Renal cortical epithelial cell (primary cell): ENCODE measurements at places on chromosomes 12 and 14.

GRCh38 chr14:25150401-25150800, 100.5 kb upstream of the STXBP6 start:
- DNase-seq: peak; percentile 41

GRCh38 chr12:115500872-115501271, 776.6 kb downstream of the MED13L start:
- no peak for DNase-seq

- DNase-seq: no peak
Measured at GRCh38 chr14:90294872-90295271, 36.9 kb downstream of the NRDE2 start.

DNA sequence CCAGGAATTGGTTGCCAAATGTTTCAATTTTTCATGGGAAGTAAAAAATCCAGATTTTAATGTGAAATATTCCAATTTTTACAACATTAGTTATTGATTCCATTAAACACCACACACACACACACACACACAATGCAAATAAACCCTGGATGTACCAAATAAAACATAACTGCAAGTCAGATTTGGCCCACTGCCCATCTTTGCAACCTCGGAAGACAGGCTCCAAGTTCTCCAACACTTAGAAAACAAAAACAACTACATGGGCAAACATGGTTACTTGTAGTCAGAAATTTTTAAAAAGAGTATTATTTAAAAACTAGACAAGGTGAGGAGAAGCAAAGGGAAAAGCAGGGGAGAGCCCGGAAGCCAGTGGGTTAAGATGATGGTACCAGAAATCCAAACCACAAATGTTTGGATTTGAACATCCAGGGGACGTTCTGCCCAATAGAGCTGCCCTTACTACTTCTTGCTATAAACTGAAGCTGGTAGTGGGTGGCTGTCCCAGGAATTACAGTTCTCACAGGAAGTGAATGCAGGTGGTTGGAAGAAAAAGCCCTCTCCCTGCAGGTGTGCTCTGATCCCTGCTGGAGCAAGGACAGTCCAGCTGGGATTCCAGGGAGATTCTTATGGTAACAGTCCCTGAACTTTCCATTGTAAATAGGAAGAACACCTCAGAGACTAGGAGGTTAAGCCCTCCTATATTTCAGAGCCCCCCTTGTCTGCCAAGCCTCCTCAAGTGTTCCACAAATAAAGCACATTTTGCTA, 111.7 kb downstream of the SLC25A21 start:
- DNase-seq: no peak

- DNase-seq: no peak
Measured at GRCh38 chr12:104733717-104734175, 224.3 kb downstream of the SLC41A2 start.

DNA sequence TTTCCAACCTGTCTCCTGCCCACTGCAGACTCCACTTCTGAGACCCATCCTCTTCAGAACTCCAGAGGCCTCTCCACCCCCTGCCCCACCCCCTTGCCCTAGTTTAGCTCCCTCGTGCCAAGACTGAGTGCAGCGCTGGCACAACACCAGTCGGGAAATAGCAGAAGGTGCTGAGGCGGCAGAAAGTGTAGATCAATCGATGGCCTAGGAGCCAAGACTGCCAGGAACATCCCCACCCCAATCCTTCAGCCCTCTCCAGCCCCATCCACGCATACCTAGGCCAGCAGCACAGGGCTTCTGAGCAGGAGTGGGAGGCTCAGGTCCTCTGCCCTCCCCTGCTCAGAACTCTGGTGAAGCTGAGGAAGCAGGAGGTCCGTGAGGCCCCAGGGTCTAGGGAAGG, 1.1 kb downstream of the CPNE6 start:
- no peak for DNase-seq

GRCh38 chr14:89646971-89647370, 229.9 kb upstream of the FOXN3 start:
- no peak for DNase-seq

DNA sequence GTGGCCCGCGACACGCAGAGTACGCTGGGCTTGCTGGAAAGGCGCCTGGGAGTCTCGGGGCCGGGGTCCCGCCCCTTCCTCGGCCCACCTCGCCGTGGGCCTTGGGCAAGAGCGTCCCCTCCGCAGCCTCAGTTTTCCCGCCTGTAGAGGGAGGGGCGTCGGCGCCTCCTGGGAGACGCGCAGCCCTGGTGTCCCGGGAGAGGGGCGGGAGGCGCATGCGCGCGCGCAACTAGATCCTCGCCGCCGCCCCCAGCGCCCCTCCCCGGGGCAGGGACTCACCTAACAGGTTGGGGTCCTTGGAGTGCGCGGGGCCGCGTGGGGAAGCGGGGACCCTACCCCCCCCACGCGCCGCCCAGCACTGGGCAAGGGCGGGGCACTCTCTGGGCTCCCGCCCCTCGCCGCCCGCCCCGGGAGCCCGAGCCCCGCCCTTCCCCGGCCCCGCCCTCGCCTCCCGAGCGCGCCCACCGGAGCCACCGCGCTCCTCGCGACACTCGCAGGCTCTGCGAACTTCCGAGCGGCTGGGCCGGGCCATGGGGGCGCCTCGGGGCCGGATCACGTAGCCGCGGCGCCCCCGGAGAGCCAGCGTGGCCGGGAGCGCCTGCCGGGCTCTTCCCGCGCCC, at the start of gene KIF26A:
KIF26A (plus strand) TSS at position 490 of the 620 bp plus-strand sequence. CDS start 136 bp downstream, outside the sequence.
- no peak for DNase-seq

DNA sequence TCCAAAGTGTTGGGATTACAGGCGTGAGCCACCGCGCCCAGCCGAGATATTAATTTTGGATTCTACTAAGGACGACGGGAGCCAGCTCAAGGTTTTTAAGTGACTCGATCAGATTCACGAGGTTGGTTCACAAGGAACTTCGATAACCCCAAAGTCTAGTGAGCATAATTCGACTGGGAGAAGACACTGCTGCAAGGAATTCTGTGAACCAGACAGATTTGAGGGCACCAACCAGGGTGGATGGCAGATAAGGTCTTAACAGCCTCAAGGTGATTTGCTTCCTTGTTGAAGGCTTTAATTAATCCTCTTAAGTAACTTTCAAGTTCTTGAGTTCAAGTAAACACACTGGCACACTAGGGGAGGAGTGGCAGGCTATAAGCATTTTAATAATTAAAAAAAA, 1.1 kb upstream of the KLHDC2 start:
- no peak for DNase-seq

DNA sequence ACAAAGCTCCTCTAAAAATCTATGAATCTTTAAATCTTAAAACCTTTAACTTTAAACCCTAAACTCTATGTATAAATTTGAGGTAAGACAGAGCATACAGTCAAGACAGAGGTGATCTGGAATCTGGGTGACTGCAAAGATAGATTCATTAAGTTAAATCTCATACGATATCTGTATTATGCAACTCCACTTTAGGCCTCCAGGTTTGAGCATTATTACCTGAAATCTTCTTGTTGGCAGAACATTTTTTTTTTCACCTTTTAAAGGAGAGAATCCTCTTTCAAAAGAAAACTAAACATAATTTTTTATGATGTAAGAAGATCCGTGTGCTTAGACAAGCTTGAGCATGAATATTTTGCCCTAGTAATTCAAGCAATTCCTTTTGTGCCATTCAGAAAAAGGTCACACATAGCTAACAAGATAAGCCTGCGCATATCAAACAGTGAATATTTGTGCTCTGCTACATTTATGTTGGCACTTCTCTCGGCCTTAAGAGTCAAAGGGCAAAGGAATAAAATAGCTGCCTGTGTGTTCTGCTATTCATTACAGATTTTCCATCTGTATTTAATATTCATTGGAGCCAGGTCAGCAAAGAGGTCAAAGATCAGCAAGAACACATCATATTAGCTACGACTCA, 163.3 kb downstream of the TMTC3 start:
- DNase-seq: no peak

- DNase-seq: no peak
Measured at GRCh38 chr14:67276131-67276530, 34.9 kb downstream of the PALS1 start.

DNA sequence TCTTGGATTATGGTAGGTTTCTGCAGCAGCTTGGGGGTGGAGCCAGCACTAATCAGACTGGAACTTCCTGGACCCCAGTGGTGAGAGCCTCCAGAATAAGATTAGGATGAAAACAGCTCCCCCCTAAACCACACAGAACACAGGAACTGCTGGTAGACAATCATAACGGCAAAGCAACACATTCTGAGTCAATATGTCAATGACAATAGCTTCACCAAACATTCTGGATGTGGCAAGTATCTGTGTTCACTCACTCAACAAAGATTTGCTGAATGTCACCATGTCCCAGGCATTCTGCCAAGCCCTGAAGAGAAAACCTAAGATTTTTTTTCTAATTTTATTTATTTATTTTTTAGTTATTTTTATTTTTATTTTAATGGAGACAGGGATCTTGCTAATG, 65.2 kb downstream of the LRRC74A start:
- no peak for DNase-seq

GRCh38 chr12:91746976-91747375, 398.7 kb downstream of the BTG1 start:
- DNase-seq: no peak

DNA sequence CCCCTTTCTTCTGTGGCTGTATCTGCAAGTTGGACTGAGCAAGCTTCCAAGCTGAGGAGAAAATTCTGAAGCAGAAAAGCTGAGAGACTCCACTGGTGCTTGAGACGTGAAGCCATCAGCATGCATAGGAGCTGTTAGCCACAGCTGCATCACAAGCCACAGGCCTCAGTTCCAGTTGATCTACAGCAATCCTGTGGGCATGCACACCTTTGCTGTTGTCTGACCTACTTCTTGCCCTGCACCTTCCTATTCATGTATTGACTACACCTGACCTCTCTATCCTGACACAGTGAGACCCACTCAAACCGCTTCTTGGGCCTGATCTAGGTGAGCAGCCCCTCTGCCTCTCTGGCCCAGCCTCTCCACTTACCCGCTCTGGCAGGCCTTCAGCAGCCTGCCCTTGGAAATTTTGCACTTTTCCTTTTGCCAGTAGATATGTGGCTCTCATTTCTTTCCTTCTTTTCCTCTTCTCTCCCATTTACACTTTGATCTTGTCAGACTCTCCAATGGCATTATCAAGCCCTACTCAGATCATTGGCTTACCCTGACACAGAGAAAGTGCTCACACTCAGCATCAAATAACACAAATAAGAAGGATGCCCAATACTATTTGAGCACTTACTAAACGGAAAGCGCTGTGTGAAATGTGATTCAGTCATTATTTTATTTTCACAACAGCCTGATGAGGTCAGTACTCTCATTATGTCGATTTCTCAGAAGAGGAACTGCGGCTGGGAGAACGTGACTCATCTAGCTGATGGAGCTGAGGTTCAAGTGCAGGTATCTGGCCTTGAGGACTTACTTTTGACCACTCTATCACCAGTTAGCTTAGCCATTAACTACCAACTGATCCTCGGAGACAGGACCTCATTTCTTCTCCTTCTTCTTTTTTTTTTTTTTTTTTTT, 21.9 kb upstream of the PTGR2 start:
- DNase-seq: peak; percentile 100

GRCh38 chr12:30329281-30329680, 366.4 kb downstream of the IPO8 start:
- no peak for DNase-seq

GRCh38 chr12:52837413-52837741, 3.3 kb upstream of the KRT79 start:
- peak; percentile 67 for DNase-seq

- no peak for DNase-seq
Measured at GRCh38 chr12:77999074-77999715, 168.5 kb downstream of the NAV3 start.

DNA sequence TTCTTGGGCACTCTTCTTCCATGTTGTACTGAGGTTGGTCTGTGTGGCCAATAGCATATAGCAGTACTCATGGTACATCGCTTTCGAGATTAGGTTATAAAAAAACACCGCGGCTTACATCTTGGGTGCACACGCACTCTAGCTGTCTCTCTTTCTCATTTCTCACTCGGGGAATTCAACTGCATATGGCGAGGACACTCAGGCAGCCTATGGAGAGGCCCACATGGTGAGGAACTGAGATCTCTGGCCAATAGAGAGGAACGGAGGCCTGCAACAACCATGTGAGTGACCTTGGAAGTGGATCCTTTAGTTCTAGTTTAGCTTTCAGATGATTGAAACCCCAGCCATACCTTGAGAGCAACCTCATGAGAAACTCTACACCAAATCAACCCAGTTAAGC, 45.6 kb downstream of the USP15 start:
- DNase-seq: no peak

GRCh38 chr12:58818546-58818945, 101.8 kb downstream of the LRIG3 start:
- DNase-seq: no peak

DNA sequence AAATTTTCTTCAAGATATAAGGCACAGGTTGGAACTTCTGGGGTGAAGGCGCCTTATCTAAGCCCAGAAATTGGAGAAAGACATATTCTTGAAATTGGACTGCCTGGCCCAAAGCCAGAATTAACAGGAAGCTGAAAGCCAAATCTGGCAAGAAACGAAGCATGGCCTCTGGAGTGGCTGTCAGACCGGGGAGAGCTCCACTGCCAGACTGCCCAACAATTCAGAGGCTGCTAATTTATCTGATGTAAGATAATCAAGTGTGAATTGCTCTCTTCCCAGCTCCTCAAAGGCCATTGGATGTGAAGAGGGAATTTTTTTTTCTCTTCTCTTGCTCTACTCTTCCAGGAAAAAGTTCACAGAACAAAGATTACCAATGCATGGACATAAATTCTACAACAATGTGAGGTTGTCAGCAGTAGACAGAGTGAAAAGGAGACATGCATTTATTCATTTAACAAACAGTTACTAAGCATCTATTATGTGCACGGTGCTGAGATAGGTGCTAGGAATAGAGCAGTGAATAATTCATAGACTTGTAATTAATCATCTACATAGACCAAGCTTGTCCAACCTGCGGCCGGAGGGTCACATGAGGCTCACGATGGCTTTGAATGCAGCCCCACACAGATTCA, at the start of gene GDF3:
GDF3 (minus strand) TSS at position 210 of the 632 bp plus-strand sequence; CDS start at position 163, 47 bp downstream.
- DNase-seq: no peak
